ENCODE measurements at places on chromosomes 7 and 10. TPM values are rescaled to one million over a fixed set of nuclear protein-coding genes. Genes with fewer than 3 reads are reported as not detected.

TSPAN12 gene
- 0.05 TPM for total RNA-seq

NKX2-3 gene
- total RNA-seq: 0.12 TPM

ATP6V0A4 gene
- total RNA-seq: 0.20 TPM

TMEM176B gene
- not detected for total RNA-seq

NPSR1 gene
- not detected for total RNA-seq

DNA sequence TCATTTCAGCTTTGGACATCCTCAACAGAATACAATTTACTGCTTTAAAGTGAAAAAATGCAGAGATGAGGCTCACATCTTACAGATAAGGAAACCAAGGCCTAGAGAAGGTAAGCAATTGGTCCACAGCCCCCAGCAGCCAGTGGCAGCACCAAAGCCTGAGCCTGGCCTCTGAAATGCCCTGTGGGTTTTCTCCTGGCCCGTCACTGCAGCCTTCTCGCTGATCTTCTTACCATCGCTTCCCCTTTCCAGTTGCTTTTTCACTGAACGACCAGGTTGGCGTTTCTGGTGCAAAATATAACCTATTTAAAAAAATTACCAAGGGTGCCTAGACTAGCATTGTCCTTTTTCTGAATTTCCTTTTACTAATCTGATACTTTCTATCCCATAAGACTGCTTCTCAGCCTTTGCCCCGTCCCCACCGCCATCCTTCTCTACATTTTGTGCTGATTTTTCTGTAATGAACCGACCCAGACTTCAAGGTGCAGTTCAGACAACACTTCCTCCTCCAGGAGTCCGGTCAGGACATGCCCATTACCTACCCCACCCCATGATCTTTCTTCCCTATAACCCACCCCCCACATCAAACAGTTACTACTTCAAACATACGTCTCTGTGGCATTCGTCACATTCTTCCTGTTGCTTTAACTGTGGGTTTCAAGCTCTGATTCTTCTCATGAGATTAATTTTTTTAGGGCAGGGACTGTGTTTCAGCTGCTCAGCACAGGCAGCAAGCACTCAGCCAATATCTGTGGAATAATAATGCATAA, 289.4 kb downstream of the DNAJB6 start:
- DNase-seq: no peak

DNA sequence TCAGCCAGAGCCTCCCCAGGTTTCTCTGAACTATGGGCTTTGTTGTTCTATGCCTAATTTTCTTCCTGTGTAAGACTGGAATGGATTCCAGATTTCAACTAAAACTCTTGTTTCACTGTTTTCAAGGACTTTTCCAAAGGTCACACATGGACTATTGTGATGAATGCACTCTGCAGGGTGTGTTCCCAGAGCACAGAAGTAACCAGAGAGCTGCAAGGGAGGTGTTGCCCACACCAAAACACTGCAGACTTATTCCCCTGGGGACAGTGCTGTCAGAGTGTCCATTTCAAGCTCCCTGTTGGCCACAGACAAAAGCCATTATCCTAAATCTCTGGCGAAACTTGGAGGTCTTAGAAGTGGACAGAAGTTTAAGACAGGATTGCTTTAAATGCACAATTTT, 231.6 kb downstream of the TRIL start:
- DNase-seq: no peak

GRCh38 chr7:23380556-23380955, 81.4 kb downstream of the MALSU1 start:
- peak; percentile 24 for DNase-seq

- DNase-seq: no peak
Observed at GRCh38 chr10:36647540-36647939, 477.9 kb upstream of the ANKRD30A start.

- no peak for DNase-seq
Observed at GRCh38 chr7:40213856-40214255, 79.1 kb downstream of the SUGCT start.

- peak; percentile 78 for DNase-seq
Observed at GRCh38 chr7:138125598-138126111, 49.4 kb downstream of the AKR1D1 start.

- DNase-seq: no peak
Observed at GRCh38 chr7:144775749-144776148, 60.1 kb downstream of the TPK1 start.

DNA sequence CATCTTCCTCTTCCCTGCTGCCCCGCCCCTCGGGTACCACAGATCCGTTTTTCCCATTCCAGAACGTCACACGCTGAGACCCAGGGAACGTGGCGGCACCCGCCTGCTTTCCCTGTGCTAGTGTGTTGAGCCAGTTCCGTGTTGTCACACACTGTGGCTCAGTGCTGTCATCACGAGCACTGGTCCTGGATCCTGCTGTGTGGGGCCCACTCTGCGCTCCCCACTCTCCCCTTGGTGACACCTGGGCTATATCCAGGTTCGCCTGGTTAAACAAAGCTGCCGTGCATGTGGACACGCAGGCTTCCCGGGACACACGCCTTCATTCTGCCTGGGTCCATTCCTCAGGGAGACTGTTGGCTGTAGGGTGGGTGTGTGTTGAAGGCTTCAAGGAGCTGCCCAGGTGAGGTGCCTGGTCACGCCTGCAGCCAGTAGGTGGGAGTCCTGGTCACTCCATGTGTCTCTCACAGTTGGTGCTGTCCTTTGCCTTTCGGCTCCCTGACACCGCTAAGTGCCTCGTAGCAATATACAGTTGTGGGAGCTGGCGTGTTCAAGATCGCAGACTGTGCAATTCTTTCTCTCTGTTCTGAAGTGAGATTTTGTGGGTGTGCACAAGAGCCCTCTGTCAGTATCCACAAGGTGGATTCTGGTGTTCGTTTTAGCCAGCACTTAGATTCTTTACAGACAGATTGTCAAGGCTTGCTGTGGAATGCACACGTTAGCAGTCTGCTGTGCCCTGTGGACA, 88.6 kb downstream of the INPP5A start:
- DNase-seq: no peak

- DNase-seq: peak; percentile 63
Observed at GRCh38 chr10:77159538-77160110, 478.0 kb downstream of the KCNMA1 start.

- no peak for DNase-seq
Observed at GRCh38 chr10:59290448-59290847, 71.9 kb downstream of the FAM13C start.

DNA sequence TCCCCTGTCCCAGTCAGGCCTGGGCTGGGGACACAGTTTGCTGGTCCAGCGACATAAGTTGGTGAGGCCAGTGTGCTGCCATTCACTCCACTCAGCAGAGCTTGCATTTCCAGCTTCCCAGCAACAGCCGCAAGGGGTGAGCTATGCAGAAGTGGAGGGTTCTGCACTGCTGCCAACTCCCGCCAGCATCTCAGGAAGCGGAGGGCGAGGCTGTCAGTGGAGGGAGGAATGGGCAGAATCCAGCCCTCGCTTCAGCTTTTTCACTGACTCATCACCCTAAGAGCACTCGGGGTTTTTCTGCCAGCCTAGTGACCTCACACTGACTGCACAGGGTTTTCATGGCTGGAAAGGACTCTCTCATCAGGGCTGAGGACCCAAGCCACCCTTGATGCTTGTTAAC, 625.1 kb upstream of the MKI67 start:
- peak; percentile 60 for DNase-seq

- peak; percentile 87 for DNase-seq
Observed at GRCh38 chr7:68245688-68246087, 1249.1 kb downstream of the TYW1 start.

GRCh38 chr10:64334084-64334483, 812.9 kb downstream of the REEP3 start:
- peak; percentile 5 for DNase-seq

GRCh38 chr10:17375936-17376584, 78.3 kb downstream of the ST8SIA6 start:
- no peak for DNase-seq

- peak; percentile 98 for DNase-seq
Observed at GRCh38 chr10:86648704-86649427, 5.5 kb upstream of the OPN4 start.

DNA sequence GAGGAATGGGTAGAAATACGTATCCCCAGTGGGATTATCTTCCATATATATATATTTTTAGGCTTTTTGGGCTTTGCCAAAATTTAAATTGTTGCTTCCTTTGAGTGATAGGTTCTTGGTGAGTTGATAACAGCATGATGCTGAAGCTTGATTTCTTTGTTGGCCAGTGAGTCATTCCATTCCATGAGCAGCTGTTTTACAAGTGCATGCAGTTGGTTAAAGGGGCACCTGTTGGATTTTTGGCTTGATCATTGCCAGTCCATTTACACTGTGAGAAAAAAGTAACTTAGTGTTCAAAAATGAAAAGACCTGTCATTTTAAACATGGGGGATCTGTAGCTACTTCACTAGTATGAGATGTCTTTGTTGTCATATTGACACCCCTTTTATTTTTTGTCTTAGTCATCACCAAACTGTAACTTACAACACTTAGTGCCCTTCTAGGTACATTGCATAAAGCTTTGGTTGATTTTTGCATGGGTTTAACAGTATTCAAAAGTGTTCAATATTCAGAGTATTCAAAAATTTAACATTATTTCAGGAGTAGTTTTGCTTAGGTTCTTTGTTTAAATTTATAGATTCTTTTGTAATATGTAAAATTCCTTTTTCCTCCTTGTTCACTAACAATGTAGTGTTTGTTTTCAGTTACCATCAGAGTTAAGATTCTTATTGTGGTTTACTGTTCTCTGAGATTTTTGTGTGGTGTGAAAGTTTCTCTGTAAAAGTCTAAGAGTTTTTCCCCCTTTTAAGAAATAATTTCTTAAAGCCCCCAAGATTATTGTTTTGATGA, 8.8 kb downstream of the AKAP9 start:
- peak; percentile 67 for DNase-seq

DNA sequence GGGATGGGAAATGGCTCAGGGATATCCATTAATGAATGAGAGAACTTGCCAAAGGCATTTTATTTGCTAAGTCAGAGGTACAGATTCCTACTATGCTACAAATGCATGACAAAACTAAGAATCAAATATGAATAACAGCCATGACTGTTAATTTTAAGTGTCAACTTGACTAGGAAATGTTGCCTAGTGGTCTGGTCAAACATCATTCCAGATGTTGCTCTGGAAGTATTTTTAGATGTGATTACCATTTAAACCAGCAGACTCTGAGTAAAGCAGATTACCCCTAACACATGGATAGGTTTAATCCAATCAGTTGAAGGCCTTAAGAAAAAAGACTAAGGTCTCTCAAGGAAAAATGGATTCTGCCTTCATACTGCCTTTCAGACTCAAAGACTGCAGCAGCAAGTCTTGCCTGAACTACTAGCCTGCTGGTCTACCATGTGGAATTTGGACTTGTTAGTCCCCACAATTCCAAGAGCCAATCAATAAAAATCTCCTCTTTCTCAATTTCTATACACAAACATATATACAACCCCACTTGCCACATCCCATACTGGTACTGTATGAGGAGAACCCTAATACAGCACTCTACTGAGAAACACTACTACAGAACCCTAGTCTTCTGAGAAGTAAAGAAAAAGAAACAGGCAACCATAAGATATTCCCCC, 119.1 kb downstream of the NRBF2 start:
- DNase-seq: no peak

- no peak for DNase-seq
Observed at GRCh38 chr7:107946881-107947280, 55.9 kb downstream of the DLD start.

DNA sequence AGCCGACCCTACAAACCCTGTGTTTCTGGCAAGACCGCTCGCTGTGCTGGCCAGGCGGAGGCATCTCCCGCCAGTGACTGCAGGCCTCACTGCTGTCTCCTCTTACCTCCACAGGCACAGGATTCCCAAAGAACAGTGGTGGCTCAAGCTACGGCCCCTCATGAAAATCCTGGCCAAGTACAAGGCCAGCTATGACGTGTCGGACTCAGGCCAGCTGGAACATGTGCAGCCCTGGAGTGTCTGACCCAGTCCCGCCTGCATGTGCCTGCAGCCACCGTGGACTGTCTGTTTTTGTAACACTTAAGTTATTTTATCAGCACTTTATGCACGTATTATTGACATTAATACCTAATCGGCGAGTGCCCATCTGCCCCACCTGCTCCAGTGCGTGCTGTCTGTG, 36.2 kb downstream of the PITRM1 start:
- DNase-seq: no peak

DNA sequence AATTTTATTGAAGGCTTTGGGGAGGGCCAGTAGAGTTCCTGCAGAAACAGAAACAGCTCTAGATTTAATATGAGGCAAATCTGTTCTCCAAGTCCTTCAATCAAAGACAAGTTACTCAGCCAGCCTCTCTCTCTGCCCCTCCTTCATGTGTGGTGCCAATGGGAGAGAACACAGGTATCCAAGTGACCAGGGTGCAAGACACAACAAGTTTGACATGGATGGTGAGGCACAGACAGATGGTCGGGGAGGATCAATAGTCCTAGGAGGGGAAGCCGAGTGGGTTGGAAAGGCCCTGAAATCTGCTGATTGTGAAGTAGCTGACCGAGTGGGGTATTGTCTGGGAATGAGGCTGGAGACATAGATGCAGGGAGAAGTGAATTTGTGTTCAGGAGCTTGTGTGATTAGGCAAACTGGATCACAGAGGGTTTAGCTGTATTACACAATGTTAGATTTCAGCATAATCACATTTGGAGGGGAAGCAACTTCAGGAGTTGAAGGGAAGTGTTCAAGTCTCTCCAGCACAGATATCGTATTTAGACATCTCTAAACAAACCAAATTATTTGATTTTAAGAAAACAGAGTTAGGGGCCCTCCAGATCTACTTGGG, 1.5 kb downstream of the GIMAP1 start:
- no peak for DNase-seq

DNA sequence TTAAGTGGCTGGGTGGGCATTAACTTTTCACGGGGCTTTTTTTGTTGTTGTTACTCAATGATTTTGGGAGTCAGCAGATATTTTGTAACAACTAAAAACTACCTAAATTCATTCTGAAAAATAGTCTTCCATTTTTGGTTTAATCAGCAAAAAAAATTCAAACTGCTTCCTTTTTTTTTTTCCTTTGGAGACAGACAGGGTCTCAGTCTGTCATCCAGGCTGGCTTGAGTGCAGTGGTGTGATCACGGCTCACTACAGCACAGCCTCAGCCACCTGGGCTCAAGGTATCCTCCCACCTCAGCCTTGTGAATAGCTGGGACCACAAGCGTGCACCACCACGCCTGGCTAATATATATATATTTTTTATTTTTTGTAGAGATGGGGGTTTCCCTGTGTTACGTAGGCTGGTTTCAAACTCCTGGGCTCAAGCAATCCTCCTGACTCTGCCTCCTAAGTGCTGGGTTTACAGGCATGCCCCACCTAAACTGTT, 36.5 kb downstream of the SKIDA1 start:
- DNase-seq: no peak

GRCh38 chr10:5291501-5292195, 73.1 kb upstream of the UCN3 start:
- DNase-seq: peak; percentile 73

DNA sequence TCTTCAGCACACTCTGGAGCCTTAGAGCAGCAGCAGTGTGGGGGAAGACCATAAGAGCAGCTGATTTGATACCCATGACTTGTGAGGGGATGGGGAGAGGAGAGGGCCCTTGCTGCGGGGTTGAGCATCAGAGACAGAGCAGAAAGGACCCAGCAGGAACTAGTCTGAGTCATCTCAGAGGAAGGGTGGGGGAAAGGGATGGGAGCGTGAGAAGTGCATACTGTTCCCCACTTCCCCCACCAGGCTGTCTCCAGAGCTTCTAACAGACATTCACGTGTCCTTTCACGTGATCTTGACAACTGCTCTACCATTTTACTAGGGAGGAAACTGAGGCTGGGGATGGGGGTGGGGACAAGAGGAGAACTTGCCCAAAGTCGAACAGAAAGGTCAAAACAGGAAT, 38.7 kb downstream of the FAM241B start:
- peak; percentile 29 for DNase-seq
